Stimulated activated CD8-positive, alpha-beta memory T cell treated with anti-CD3 and anti-CD28 coated beads, Interleukin-4, amount 100 ng/mL, for 1 hour (primary cell): ENCODE measurements at places on chromosomes 3 and 15.

- DNase-seq = no peak
Observed at GRCh38 chr15:90685591-90686434, 31.3 kb upstream of the BLM start.

- DNase-seq = no peak
Observed at GRCh38 chr3:25572919-25573385, 91.8 kb downstream of the TOP2B start.

DNA sequence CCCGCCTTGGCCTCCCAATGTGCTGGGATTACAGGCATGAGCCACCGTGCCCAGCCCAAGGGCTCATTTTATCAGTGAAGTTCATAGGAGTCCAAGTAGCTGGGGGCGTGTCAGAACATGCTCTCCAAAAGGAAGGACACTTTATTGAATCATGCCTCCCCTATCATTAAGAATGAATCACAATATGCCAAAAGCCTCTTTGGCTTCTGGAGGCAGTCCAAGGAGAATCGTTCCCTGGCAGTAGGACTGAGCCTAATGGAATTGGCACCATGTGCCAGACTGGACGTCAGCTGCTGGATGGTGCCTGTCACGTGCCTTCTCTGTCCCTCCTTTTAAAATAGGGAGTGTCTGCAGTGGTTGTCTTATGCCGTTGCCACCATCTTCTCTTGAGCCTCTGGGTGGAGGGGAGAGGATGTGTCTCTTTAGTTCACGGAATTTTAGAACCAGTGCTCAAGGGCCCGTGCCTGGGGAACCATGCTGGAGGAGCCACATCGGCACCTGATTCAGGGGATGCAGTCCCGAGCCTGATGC is 234.7 kb upstream of the LYSMD4 start:
- no peak for DNase-seq

- DNase-seq = no peak
Observed at GRCh38 chr15:80093854-80094418, 34.5 kb downstream of the ZFAND6 start.

- DNase-seq = no peak
Observed at GRCh38 chr3:37591116-37591781, 270.4 kb upstream of the CTDSPL start.

DNA sequence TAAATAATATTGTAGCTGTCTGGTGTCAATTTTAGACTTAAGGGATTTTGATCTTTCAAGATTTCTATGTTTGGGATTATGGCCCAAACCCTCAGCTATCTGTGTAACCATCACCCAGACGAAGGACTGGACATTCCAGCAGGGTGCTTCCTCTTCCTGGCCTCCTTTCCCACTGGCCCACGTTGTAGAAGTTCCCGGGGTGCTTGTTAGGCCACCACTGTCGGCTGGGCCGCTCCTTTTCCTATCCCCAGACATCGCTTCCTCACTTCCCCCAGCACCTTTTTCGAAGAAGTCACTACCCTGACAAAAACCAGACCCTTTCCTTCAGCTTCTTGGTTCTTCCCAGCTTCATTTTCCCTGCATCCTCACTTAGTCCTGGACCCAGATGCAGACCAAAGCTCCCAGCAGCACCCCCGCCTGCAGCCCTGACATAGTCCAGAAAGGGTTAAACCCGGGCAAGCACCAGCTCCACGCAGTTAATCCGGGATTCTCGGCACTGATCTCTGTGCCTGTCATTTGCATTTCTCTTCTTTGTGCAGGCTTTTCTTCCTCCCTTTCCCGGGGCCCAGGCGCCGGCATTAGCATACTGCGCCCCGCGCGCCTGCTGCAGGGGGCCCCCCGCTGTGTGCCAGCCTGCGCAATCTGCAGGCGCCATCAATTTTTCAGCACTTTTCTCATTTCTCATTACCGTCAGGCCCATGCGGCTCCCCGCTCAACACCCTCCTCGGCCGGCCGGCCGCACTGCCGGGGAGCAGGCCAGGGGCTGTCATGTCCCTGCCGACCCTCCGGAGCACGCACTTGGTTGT is 90.6 kb downstream of the ZNF621 start:
- no peak for DNase-seq

GRCh38 chr15:44804298-44805046 is 68.1 kb downstream of the TRIM69 start:
- DNase-seq = no peak

DNA sequence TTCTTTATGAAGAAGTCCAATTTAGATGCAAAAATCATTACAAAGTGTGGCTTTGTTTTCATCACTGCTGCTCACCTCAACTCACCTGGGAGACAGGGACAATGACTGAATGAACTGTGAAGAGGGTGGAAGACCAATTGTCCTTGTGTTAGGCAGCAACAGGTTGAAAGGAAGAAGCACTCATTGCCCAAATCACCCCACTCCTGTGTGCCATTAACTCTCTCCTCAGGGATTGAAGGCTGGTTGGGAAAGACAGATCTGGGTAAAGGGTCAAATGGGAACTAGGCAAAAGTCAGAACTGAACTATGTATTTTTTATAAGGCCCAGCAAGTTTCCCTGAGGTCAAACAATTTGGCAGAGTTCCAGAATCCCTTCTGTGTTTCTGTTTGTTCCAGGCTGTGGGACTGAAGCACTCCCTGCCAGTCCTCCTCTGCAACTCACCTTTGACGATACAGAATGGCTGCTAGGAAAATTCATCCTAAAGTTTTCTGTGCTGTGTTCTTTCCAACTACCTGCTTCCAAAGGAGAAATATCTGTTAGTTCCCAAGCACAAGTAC is 68.6 kb upstream of the CCDC39 start:
- no peak for DNase-seq

DNA sequence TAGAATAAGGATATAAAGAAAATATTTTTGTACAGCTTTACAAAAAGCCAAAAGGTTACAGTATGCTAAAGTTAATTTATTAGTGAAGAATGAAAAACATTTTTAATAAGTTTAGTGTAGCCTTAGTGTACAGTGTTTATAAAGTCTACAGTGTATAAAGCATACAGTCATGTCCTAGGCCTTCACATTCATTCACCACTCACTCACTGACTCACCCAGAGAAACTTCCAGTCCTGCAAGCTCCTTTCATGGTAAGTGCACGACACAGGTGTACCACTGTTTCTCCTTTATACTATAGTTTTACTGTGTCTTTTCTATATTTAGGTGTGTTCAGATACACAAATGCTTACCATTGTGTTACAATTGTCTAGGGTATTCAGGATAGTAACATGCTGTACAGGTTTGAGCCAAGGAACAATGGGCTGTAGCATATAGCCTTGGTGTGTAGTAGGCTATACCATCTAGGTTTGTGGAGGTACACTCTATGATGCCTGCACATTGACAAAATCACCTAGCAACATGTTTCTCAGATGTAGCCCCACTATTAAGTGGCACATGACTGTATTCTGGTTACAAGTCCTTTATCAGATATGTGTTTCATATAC is 197.1 kb upstream of the KBTBD8 start:
- DNase-seq = no peak

- no peak for DNase-seq
Observed at GRCh38 chr3:195077611-195078540, 193.1 kb downstream of the XXYLT1 start.

GRCh38 chr3:60729056-60729455 is 522.2 kb downstream of the FHIT start:
- no peak for DNase-seq

- no peak for DNase-seq
Observed at GRCh38 chr3:115996420-115997108, 373.3 kb downstream of the GAP43 start.
